ENCODE measurements at places on chromosomes 12 and 14.
A peak's percentile ranks its signal among the peaks of the same experiment; 100 is the strongest.

DNA sequence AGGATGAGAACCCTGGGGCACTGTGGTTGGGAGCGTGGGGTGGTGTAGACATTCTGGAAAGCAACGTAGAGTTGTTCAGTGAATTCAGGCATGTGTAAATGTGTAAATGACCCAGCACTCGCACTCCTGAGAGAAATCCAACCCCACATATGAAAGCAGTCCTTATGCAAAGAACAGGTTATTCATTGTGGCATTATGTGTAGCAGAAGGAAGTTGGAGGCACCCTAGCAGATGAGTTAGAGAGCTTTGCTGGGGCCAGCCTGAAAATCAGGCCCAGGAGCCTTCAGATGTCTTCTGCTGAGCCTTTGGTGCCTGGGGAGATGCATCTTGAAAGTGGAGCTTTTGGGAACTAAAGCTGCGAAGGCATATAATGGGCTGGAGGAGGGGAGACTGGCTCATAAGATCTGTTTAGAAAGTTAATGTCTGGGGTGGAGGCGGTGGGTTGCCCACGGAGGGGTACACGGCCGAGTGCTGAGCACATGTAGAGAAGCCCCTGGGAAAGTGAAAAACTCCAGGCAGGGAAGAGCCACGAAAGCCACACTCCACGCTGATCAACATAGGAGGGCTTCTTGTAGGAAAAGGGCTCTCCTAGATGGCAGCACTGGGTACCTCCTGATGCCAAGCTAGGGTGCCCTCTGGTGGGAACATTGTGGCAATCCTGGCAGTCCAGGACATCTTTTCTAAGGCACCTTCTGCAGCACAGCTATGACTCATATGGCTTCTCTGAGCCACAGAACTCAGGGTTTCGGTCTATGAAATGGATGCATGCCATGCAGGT is 6.0 kb upstream of the KRT83 start:
- peak; percentile 95 for DNase-seq

GRCh38 chr14:53640695-53641094 is 315.9 kb downstream of the BMP4 start:
- DNase-seq, result no peak

- no peak for DNase-seq
These were observed 3.9 kb upstream of the GPR162 start for GRCh38 chr12:6817662-6818157.

GRCh38 chr14:68145036-68145435 is 325.5 kb downstream of the RAD51B start:
- DNase-seq, result no peak

GRCh38 chr14:103288076-103288766 is 45.8 kb upstream of the EIF5 start:
- no peak for DNase-seq

GRCh38 chr12:116456330-116457082 is 102.7 kb upstream of the MAP1LC3B2 start:
- no peak for DNase-seq

GRCh38 chr12:69105101-69105962 is 134.0 kb upstream of the CPSF6 start:
- no peak for DNase-seq

DNA sequence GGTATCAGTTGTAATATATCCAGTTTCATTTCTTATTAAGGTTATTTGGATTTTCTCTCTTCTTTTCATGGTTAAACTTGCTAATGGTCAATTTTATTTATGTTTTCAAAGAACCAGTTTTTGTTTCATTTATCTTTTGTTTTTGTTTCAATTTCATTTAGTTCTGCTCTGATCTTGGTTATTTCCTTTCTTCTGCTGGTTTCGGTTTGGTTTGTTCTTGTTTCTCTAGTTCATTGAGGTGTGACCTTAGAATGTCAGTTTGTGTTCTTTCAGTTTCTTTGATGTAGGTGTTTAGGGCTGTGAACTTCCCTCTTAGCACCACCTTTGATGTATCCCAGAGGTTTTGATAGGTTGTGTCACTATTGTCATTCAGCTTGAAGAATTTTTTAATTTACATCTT is 145.6 kb upstream of the SLCO1B1 start:
- no peak for DNase-seq

DNA sequence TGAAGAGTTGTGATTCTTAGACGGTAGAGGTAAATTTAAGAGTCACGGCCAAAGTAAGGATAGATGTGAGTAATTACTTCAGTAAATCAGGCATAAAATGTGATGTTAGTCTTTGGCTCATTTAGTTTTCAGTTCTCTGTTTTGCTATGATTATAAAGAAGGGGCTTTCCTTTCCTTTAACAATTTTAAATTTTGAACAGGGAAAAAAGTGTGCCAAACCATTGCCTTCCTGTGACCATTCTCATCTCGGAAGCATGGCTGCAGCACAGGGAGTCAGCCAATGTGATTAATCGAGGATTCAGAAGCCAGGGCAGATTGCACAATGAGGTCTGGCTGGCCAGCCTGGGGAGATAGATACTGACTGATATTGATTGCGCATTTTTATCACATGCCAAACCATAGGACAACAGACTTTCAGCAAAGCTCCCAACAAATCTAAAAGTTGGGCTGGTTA is 480.2 kb upstream of the PRICKLE1 start:
- no peak for DNase-seq

DNA sequence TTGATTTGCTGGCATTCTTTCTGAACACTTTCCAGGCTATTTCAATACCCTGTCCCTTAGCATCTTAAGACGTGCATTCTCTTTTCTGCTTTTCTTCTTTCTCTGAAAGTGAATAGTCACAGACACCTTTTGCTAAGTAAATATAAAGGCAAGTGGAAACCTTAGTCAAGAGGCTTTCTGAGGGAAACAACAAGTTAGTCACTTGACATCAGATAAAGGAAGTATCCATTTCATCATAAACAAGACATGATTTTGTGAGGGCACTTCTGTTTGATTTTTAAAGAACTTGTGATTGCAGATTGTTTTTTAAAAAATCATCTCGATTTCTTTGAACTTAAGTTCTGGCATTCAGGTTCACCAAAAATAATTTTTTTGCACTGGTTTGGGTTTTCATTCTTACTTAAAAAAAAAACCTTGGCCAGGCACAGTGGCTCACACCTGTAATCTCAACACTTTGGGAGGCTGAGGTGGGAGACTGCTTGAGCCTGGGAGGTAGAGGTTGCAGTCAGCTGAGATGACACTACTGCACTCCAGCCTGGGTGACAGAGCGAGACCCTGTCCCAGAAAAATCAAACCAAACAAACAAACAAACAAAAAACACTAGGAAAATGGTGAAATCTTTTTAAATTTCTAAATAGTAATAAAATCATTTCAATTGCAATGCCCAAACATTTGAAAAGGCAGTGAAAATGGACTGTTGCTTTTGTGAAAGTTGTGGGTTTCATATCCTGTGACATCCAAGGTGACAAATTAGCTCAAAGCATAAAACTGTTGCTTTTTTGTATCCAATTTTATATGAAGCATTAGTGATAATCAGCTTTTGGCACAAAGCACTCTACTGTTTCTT is 8.3 kb upstream of the KLHL42 start:
- DNase-seq, result no peak

GRCh38 chr12:130419116-130419515 is 81.4 kb downstream of the PIWIL1 start:
- no peak for DNase-seq

GRCh38 chr12:40261937-40262336 is 37.1 kb downstream of the LRRK2 start:
- no peak for DNase-seq

- no peak for DNase-seq
These were observed 20.9 kb downstream of the KMT2D start for GRCh38 chr12:49039421-49040363.

GRCh38 chr12:106021516-106021915 is 117.2 kb downstream of the NUAK1 start:
- DNase-seq, result no peak

- no peak for DNase-seq
These were observed 123.4 kb downstream of the CCDC91 start for GRCh38 chr12:28313631-28314030.

DNA sequence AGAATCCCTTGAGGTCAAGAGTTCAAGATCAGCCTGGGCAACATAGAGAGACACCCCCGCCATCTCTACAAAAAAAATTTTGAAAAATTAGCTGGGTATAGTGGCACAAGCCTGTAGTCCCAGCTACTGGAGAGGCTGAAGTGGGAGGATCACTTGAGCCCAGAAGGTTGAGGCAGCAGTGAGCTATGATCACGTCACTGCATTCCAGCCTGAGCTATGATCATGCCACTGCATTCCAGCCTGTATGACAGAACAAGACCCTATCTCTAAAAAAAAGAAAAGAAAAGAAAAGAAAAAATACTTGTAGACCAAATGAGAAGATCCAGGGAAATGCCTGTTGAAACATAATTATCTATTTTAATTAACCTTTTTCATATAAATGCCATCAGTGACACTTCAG is 93.8 kb upstream of the MDM1 start:
- DNase-seq, result no peak

DNA sequence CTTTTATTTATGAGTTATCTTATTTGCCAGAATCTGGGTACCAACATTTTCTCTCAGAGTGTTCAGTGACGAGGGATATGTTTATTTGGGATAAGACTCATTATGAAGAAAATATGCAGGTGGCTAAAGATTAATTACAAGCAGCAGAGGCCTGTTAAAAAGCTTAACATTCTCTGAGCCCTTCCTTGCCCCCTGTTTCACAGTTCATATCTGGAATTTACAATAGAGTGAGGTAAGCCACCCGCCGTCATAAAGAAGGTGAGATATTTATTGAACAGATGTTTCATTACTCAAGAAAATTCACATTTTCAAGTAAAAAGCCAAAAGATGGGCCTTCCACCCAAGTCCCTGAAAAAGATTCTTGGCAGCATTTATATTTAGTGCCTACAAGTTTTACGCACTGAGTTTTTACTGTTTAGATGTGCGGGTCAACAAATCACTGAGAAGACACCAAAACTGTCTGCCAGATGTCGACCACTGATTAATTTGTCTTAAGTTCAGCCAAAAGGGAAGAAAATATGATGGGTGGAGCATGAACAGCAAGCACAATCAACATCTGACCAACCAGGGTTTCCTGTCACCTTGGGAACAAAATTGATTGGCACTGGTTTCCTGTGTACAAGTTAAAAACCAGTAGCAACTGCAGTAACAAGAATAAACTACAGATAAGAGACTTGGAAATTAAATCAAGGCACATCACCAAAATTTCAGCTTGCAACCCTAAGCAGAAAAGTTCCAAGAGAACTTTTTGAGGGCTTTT is 85.5 kb upstream of the PTPRB start:
- no peak for DNase-seq

- no peak for DNase-seq
These were observed 4.2 kb downstream of the MLF2 start for GRCh38 chr12:6748761-6749160.

DNA sequence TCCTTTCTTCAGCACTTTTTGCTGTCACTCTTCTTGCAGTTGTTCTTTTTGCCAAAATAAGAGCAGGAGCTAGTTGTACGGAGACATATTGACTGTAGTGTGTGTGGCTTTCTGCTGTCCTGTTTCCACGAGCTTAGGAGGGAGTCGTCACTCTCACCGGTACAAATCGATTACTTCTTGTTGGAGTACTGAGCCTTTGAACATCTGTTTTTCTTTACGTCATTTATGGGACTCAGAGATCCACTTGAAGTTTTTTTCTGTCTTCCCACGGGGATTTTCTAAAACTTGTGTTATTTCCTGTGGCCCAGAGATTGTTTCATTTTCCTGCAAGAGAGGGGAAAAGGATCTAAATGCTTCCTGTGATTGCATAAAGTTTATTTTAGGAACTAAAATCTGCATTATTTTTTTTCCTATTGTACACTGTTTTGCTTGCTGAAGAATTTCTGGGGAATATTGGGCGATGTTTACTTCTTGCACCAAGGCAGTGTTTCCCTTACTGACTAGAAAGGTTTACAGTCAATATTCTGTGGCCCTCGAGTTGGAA is 199.8 kb upstream of the ARHGAP5 start:
- no peak for DNase-seq

DNA sequence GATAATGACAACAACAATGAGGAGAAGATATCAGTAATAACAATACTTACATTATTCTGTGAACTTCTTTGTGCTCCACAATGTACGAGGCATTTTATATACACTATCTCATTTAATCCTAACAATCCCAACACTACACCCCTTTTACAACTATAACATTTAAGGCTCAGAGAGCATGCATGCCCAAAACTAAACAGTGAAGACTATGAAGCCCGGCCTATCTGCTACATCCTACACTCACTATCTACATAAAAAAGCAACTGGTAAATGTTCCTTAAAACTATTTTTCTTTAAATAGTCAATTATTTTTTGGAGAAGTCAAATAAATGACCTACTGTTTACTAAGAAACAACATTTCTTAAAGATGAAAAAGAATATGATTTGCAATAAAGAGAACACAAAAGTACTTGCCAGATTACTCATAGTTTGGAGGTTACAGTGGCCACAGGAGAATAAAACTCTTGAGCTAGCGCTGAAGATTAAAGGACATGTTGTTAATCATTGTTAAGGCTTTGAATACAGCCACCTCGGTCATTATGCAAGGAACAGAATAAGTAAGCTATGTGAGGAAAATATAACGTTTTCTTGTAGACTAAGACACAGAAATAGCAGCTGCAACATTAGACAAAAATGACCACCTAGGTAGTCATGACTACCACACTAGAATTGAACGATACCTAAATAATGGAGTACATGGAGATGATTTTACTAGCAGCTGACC is 56.7 kb downstream of the EPS8 start:
- DNase-seq, result no peak

Data from Ammon's horn (tissue), 1 donor.